ENCODE measurements at places on chromosomes 2 and 18.

DNA sequence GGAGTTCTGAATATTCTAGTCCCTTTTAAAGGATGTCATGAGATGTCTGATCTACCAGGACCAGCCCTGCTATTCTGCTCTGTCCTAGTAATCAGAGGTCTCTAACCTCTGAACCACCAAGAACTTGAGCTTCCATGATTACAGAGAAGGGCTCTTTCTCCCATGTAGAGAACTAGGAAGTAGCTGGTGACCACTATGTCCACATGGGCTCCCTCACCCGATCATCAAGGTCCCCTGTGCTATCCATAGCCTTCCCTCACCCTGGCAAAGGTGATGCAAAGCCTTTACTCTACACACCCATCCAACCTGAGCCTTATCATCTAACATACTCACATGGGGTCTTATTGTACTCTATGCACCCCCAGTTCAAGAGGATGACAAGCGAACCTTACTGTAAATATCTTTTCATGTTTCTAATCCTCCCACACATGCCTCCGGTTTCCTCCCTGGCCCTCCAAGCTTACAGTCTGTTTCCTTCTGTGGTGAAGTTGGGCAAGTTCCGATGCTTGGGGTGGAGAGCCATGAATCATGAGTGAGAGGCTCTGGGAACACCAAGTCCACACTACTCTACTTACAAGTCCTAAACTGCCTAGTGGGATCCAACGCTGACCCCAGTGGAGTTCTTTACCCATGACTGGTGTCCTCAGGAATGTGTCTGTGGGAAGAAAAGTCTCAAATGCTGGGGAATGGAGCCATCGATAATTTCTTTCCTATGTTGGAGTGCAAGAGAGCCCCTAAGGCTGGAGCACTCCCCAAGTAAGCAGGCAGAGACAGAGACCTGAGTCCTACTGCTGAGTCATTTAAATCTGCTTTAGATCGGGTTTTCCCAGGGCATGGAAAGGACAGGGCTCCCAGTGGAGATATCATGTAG lies 73.3 kb upstream of the KLF7 start:
- no peak for DNase-seq

- DNase-seq: no peak
These were observed 42.1 kb downstream of the CRACDL start for GRCh38 chr2:98893911-98894321.

DNA sequence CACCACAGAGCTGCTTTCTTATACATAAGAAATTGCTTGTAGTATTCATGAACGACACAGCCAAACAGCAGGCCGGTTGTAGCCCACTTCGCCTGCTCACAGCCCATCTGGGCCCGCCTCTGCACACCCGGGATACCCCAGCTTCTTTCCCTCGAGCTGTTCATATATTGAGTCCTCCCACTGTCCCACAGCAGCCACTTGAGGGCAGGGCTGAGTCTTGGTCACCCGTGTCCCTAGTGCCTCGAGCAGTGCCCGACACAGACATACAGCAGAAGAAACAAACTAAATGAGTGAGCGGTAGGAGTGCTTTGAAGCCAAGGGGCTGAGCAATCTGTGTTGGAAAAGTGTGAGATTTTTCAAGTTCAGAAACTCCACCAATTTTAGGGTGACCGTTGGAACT lies 251.4 kb downstream of the KLHL29 start:
- no peak for DNase-seq

DNA sequence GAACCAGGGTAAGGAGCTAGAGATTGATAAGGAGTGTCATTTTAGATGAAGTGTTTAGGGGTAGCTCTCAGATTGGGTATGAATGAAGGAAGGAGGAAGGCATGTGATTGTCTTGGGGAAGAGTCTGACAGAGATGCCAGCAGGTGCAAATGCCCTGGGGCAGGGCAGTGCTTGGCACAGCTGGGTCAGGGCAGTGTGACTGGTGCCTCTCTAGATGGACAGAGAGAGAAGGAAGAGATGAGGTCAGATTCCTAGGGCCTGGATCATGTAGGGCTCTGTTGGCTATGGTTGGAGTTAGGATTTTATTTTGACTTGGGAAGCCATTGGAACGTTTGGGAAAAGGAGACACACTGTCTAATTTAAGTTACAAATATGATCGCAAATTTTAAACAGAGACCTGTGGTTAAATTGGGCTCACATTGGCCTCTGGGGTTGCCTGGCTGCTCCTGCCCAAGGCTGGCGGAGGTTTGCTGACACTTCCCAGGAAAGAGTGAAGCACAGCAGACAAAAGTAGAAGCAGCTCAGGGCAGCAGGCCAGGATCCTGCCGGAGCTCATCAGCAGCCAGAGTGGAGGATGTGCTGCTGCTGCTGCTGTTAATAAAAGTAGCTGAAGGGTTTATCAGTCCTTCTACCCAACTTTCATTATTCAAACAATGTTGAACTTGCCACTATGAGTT lies 32.7 kb upstream of the FHL2 start:
- no peak for DNase-seq

DNA sequence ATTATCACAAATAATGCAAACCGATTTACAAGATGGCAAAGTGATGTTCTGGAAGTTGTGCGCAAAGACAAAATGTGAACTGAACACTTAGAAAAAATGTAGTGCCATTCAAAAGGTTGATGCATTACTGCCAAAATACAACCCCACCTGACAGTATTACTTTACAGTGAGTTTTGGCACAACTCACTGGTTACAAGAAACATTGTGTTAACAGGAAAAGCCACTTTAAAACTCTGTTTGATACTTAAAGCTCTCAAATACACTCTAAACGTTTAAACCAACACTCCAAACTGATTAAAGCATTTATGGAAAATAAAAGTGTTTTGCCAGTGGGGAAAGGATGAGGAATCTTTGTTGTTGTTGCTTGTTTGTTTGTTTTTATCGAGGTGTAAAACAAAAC lies 173.4 kb upstream of the SATB2 start:
- no peak for DNase-seq

DNA sequence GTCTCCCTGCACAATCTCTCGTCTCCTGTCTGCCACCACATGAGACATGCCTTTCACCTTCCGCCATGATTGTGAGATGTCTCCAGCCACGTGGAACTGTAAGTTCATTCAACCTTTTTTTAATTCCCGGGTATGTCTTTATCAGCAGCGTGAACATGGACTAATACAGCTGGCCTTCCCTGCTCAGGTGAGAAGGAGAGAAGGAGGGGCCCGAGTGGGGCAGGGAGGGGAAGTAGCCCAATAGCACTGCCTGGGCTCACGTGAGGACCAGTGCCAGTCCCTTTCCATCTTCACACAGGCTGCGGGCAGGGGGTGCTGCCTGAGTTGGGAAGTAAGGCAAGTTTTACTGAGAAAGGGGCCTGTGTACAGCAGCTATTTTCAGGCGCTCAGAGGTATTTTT lies 70.7 kb downstream of the CYB5A start:
- DNase-seq: no peak

DNA sequence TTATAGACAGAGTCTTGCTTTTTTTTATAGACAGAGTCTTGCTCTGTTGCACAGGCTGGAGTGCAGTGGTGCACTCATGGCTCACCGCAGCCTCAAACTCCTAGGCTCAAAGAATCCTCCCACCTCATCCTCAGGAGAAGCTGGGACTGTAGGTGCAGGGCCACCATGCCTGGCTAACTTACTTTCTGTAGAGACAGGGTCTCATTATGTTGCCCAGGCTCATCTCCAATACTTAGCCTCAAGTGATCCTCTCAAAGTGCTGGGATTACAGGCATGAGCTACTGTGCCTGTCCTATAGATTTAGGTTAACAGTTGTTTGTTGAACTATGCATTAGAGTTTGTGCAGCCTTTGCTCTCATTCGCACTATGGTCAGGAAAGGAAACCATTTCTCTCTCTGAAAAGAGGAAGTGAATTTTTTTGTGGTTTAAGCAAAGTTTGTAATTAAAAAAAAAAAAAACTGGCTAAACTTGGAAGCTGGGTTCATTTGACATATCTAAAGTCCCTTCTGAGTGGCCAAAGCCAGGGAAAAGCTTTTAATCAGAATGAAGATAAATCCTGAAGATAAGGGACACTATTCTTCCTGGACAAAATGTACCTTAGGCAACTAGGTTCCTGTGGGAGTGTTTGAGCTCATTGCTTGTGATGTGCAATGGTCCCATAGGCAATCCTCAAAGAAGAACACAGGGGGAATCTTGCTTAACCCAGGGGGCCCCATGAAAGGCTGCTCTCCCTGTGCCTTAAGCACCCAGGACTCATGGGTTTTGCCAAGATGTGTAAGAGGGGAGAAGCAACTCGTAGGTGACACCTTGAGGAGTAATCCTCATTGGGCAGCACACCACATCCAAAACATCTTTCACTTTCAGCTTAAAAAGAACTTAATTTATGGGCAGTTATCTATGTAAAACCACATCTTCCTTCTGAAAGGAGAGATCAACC lies 201.7 kb downstream of the MREG start:
- no peak for DNase-seq

DNA sequence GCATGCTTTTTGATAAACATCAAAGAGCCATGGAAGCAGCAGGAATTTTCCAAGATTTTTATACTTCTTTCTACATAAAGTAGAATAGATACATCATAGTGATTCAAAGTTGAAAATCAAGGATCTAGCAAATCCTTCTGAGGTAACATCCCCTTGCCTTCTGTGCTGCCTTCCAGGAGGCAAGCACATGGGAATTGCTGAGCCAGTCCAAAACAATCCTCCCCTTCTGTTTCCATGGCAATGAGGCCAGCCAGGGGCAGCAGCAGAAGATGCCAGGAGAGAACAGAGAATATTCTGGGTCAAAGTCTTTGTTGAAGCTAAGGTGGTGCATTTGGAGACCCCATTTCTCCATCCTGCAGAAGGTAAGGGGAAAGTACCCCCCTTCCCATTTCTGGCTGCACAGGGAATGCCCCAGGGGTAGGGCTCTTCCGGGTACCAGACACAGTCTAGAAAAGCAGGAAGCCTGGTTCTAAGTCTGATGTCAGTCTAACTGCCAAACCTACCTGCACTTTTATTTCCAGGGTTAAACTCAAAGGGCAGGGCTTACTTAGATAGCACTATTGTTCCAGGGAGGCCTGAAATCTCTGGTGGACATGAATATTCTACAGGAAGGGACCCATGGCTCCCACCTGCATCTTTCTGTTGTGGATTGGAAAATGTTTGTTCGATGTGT lies 22.1 kb downstream of the CENPA start:
- DNase-seq: no peak

DNA sequence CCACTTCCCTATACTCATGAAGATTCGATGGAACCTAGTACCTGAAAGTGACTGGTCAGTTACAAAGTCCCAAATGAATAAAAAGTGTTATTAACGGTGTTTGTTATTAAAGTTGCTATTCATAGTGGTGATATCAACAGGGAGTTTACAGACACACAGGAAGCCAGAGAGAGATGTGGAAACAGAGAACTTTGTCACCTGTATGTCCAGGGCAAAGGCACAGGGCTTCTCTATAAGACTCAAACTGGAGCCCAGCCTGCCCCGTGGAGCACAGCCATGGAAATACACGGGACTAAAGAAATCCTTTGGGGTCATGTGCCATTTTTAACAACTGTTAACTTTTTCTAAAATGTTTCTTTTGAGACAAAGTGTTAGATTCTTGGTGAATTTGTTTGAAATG lies 68.5 kb downstream of the KLF7 start:
- DNase-seq: no peak

DNA sequence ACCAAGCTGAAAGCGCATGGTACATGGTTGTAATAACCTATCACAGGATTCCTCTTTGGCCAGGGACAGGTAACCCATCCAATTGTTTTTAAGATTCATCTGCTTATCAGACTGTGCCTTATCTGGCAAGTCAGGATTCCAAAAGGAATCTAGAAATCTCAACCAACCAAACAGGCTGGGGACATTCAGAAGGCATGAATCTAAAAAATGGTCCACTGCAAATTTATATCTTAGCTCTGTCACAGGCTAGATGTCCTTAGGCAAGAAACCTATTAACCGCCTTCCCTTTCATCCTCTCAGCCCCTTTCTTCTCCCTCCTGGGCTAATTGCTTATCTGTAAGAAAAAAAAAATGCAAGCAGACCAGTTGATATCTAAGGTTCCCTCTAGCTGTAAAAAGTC lies 4.3 kb downstream of the LRP2 start:
- no peak for DNase-seq

- no peak for DNase-seq
These were observed 77.3 kb downstream of the TTC21B start for GRCh38 chr2:165876269-165876668.

- DNase-seq: no peak
These were observed at the start of gene DYSF for GRCh38 chr2:71453404-71454220. Gene DYSF (plus strand): TSS chr2:71453561.
